ENCODE measurements at places on chromosomes 4 and X.

GRCh38 chr4:15451181-15451865, 18.4 kb upstream of the CC2D2A start:
- peak; percentile 62 for DNase-seq

GRCh38 chrX:11100281-11101035, 10.7 kb upstream of the HCCS start:
- DNase-seq, result peak; percentile 73

- DNase-seq, result no peak
These were observed 85.3 kb upstream of the TLL1 start for GRCh38 chr4:165787516-165788274.

GRCh38 chr4:145530662-145531061, 49.0 kb downstream of the SMAD1 start:
- DNase-seq, result no peak

GRCh38 chr4:12242354-12242753, 813.7 kb upstream of the HS3ST1 start:
- DNase-seq, result no peak

- no peak for DNase-seq
These were observed 54.1 kb upstream of the ARHGAP24 start for GRCh38 chr4:85420831-85421230.

GRCh38 chrX:12685541-12685940, 105.7 kb upstream of the PRPS2 start:
- DNase-seq, result peak; percentile 9

GRCh38 chr4:39998659-39999345, 21.1 kb upstream of the PDS5A start:
- no peak for DNase-seq

- DNase-seq, result peak; percentile 10
These were observed 759 bp downstream of the ZC4H2 start for GRCh38 chrX:64975491-64975890.

DNA sequence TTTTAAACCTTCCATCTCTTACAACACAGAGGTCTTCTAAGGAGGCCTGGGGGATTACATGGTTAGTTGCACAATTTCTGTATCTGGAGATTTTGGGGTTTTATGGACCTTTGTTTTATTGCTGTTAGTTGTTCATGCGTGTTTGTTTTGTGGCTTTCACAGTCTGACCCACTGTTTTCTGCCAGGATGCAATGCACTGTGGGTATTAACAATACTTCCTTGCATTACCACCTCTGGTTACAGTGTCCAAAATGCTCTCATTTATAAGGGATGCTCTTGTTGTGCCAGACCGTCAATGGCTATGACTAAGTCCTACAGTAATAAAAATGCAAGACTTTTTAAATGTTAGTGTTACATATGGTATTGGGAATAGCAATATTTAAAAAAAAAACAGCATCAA, 730.2 kb downstream of the KCTD8 start:
- DNase-seq, result no peak

- no peak for DNase-seq
These were observed 61.1 kb downstream of the MAOA start for GRCh38 chrX:43717161-43717560.

DNA sequence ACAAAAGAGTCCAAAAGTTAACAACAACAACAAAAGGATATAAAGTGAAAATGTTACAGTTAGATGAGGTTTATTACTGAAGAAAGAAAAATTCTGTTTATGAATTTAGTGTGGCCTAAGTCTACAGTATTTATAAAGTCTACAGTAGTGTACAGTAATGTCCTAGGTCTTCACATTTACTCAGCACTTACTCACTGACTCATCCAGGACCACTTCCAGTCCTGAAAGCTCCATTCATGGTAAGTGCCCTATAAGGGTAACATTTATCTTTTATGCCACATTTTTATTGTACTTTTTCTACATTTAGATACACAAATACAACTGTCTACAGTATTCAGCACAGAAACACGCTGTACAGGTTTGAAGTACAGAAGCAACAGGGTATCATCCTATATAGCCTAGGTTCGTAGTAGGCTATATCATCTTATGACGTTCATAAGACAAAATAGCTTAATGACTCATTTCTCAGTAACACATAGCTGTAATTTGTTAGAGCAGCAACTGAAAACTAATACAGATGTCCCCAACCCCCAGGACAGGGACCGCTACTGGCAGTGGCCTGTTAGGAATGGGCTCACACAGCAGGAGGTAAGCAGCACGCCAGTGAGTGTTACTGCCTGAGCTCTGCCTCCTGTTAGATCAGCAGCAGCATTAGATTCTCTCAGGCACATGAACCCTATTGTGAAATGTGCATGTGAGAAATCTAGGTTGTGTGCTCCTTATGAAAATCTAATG, 61.3 kb downstream of the CENPC start:
- DNase-seq, result peak; percentile 28

GRCh38 chr4:30619679-30620078, 100.5 kb upstream of the PCDH7 start:
- peak; percentile 84 for DNase-seq

GRCh38 chr4:104907991-104908390, 238.7 kb upstream of the TET2 start:
- DNase-seq, result no peak

DNA sequence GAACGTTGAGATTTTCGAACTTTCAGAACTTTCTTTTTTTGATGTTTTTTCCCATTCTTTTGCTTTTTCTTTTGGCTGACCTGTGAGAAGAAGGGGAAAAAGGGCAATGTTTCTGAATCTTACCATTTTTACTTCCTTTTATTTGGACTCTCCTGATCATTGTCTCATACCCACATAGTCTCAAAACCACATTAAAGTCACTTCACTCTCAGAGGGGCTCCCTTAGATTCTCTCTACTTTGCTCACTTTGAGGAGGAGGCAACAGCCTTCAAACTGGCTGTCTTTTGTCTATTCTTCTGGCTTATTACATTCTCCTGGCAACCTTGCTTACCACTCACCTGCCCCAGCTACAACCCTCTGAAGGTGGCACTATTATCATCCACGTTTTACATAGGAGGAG, 3.7 kb downstream of the CXCL9 start:
- DNase-seq, result no peak

- DNase-seq, result no peak
These were observed 38.2 kb downstream of the DMP1 start for GRCh38 chr4:87688316-87688715.

DNA sequence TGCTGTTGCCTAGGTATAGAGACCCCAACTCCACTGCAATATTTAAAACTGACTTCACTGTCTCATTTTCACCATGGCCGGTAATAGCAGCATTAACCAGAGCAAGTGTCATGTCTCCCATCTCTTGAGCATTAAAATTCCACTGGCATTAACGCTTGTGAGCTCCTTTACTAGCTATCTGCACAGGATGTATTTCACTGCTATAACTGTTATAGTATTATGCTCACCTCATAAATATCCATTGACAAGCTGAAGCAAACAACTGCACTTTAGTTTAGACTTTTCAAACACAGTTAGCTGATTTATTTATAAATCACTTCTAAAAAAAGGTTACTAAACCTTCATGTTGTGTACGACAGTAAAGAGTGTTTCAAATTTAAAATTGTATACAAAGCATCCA, 157.8 kb downstream of the ANTXR2 start:
- DNase-seq, result no peak

Data from fibroblast of lung (primary cell).